ENCODE measurements at places on chromosomes 11 and 22.

- peak; percentile 55 for DNase-seq
Measured at GRCh38 chr11:66744485-66745355, 15.7 kb upstream of the SPTBN2 start.

DNA sequence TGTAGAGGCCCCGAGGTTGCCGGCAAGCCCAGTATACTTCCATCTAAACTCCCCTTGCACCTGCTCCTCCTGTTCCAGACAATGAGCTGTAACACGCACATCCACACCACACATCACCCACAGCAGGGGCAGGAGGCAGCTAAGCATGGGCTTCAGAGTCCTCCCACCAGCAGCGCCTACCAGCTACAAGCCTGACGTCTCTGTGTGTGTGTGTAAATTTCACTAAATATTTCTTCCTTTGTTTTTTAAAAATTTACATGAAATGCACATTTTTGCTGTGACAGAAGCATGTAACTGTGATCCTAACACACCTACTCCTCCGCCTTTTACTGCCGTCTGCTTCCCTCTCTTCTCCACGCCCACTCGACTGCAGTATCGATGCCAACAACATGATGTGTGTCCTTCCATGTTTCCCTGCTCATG lies 29.4 kb upstream of the PACSIN2 start:
- DNase-seq, result no peak

DNA sequence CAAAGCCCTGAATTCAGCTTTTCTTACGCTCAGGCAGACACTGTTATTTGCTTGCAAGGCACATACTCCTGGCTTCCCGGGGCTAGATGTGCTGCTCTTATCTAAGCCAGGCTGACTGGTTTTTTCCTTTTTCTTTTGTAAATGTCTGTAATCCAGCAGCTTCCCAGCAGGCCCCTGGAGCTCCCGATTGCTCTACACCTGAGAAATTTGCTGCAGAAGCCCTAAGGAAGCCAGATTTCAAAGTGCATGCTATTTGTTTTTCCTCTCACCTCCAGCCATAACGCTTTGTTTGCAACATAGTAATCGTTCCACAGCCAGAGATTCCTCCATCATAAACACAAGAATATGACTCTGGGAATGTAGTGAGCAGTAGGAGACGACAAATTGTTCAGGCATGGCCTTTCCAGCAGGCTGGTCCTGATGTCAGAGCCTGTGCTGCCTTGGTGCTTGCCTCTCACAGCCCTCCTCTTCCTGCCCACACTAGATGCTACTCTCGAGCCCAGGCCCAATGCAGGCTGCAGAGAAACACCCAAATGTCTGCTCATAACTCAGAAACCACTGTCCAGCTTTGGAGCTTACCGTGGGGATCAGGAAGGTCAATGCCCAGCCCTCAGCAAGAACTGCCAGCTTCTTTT lies 54.7 kb upstream of the SLC6A5 start:
- DNase-seq, result no peak

DNA sequence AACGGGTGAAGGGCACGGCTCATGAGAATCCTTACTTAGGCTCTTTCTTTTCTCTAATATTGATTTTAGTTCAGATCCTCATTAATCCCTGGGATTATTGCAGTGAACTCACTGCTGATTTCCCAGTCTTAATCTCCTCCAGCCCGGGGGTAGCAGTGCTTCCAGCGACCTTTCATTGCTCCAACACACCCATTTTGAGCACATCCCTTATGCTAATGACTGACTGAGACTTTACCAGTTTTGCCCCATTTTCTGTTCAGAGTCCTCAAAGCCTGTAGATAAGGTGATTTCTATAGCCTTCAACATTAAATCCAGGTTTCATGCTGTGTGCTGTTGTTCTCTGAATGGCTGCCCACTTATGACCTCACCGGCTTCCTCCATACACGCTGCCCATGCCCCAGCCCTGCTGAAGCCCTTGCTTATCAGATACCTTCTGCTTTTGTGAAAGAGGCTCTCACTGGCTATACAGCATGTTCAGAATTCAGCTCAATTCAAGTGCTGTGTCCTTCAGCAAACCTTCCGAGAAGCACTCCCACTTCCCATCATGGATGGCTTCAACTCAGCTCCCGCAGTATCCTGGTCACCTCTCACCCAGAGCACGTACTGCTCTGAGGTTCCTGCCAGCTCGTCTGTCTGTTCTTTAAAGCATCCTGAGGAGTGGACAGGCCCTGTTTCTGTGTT lies 49.0 kb downstream of the PPFIA1 start:
- DNase-seq, result no peak

DNA sequence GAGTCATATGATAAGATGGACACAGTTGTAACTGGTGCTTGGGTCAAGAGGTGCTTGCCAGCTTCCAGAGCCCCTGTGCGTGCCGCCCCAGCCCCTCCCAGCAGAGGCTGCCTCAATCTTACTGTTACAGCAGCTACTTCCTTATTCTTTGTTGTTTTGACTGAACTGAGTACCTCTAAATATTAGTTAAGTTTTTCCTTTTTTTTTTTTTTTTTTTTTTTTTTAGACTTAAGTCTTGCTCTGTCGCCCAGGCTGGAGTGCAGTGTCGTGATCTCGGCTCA lies 8.8 kb downstream of the ZBED4 start:
- DNase-seq, result no peak

- DNase-seq, result no peak
Measured at GRCh38 chr11:86046116-86046515, 22.8 kb downstream of the PICALM start.

- no peak for DNase-seq
Measured at GRCh38 chr11:96207459-96208449, 135.2 kb downstream of the MAML2 start.

GRCh38 chr11:112163875-112164685 lies at the start of gene IL18:
Gene IL18, minus strand, starts transcription at chr11:112164094. Its CDS starts 9,041 bp downstream, at chr11:112155053.
- DNase-seq, result no peak

- DNase-seq, result no peak
Measured at GRCh38 chr22:28791841-28792490, 8.4 kb downstream of the XBP1 start.

DNA sequence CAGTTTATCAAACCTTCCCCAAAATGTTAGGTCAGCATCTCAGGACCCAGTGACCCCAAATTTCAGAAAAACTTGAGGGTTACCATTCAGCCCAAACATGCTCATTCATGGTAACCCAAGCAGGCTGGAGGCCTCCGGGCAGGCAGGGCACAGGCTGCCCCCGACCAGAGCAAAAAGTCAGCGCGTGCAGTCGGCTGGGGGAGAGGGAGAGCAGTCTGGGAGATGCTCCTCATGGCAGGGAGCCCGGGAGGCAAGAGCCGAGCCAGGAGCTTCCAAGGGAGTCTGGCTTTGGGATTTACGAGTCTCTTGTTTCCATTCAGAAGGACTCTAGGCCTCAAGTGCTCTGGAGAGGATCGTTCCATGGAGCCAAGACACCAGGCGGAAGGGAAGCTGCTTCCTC lies 45.7 kb downstream of the RPUSD4 start:
- no peak for DNase-seq

GRCh38 chr22:37027556-37027955 lies 8.0 kb downstream of the MPST start:
- DNase-seq, result no peak

GRCh38 chr22:24875862-24876506 lies 70.0 kb downstream of the SGSM1 start:
- DNase-seq, result no peak

GRCh38 chr11:44999068-44999467 lies 48.4 kb upstream of the TP53I11 start:
- DNase-seq, result no peak

GRCh38 chr11:35122308-35122707 lies 16.7 kb upstream of the CD44 start:
- no peak for DNase-seq

DNA sequence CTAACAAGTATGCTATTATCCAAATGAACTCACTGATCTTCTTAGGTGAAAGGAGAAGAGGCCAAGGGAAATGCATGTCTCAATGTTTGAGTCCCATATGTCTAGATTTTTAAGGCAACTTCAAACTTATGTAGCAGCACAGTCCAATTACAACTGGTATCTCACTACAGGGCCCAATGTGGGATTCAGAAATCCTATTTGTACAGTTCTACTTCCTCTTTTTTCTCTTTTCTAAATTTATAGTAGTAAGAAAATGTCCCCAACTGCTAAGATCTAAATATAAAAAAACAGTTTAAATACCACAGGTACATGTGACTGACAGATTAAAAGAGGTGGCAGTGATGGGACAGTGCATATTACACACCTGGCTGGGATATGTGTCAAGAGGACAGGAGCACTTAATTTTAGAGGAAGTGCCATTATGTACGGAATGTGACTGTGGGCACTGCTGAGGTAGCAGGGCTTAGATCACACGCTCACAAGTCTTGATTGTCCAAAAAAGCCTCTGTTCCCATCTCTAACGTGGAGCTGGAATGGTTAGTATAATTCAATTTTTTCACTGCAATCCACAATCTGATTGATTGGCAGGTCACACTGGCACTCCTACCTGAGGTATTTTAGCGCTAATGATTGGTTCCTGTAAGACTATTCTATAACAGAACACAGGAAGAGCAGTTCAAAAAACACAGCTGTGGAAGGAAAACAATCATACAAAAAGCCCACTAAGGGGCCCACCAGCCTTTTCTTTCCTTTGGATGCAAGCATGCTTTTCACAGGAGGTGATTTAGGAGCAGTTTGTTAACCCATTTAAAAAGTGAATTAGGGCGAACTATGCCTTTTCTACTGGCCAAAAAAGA lies 34.6 kb downstream of the APOL5 start:
- no peak for DNase-seq

GRCh38 chr11:32297611-32298011 lies 137.7 kb downstream of the WT1 start:
- peak; percentile 50 for DNase-seq

DNA sequence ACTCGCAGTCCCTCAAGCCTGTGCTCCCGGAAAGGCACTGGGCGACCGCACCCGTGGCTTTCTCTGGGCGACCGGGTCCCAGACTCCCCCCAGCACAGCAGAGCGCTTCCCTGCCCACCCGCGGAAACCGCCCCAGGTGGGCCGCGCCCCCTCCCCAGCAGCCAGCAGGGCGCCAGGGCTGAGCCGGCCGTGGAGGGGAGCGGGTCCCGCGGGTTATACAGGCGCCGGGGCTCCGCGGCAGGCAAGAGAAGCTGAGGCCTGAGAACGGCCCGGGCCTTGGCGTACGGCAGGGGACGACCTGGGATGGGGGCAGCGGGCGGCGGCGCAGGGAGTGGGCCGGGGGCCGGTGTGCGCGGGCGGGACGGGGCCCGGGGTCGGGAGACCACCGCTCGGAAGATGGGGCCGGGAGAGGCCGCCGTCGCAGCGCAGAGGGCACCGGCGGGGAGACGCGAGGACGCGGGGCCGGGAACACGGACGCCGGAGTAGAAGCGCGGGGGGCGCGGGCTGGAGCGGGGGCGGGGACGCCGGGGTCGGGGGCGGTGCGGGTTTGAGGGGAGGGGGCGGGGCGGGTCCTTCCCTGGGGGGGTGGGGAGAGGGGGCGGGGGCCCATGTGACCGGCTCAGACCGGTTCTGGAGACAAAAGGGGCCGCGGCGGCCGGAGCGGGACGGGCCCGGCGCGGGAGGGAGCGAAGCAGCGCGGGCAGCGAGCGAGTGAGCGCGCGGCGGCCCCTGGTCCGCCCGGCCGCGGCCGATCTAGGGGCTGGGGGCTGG lies at the start of gene MDK:
MDK (plus strand) TSS at position 622 of the 771 bp plus-strand sequence. CDS start 389 bp downstream, outside the sequence.
- no peak for DNase-seq

DNA sequence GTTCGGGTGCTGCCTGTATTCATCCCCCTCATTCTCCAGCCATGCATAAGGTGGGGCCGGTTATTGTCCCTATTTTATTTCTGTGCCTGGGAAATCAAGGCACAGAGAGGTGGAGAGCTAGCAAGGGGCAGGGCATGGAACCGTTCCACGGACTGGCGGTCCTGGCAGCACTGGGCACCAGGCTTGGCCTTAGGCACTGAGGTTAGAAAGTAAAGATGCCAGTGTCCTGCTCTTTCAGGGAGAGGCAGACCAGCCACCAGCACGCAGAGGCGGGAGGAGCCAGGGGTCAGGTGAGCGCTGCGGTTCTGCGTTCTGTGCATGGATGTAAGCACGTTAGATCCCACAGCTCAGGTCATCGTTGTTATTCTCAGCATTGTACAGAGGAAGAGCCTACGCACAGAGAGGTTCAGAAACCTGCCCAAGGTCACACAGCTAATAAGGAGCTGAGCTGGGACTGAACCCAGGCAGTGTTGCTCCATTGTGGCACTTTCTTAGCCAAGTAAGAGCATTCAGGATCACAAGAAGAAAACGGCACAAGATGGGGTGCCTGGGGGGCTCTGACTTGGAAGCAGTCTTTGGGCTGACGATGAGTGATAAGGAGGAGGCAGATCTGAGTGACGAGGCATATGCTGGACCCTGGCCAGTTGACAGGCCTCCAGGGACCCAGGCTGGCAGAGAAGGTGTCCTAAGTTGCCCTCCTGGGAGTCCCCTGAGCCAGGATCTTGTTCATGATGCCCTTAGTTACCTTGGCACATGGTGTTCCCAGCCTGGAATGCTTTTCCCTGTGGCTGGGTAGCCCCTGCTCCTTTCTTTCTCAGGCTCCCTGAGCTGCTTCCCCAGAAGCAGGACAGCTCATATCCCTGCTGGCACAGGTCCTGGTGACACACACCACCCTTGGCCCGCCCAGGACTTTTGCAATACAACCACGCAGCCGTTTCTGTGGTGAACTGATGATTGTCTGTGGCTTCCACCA lies 41.1 kb downstream of the OSBPL5 start:
- DNase-seq, result no peak

DNA sequence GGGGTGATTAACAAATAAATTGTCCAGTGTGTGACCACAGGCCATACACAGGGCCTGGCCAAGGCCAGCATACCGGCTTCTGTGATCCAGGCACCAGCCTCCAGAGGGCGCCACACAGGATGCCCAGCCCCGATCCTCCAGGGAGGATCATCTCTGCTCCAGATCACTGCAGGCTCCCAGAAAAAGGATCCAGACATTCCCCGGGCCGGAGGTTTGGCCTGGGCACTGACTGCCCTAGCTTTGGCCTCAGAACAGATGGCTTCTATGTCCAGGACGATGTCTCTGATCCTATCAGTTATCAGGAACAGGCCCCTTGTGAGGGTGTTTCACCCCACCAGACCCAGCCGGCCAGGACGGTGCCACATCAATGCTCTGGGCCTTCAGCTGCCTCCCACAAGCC lies 74.5 kb upstream of the LMO1 start:
- no peak for DNase-seq

DNA sequence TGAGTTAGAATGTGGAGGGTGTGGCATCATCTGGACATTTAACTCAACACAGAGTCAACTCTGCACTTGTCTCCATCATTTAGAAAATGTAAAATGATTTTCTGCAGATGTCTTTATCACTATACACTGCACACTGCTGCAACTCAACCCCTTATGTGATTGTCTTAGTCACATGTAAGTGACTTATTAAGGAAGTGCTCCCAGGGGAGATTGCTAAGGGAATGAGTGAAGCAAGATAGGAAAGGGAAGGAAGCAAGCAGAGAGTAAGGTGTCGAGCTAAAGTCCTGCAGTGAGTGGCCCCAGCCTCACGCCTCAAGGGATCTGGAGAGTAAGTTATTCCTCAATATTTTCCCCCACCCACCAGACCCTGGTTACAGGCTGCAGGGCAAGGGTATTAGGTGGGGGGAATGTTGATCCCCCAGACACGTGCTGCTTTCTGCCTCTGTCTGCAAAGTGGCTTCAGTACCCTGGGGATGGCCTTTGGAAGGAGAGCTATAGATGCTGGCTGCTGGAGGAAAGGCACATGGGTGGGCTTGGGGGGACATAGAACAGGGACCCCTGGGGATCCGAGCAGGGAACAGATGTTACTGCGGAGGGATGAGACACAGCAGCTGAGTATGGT lies 7.2 kb upstream of the CBX6 start:
- DNase-seq, result no peak

- no peak for DNase-seq
Measured at GRCh38 chr11:105693075-105693759, 83.3 kb downstream of the GRIA4 start.

GRCh38 chr11:102157219-102157618 lies 47.0 kb downstream of the YAP1 start:
- DNase-seq, result no peak

- no peak for DNase-seq
Measured at GRCh38 chr22:46575911-46576555, 38.6 kb upstream of the CELSR1 start.

Data from amygdala (tissue), 56 donors.